ENCODE measurements at places on chromosomes 7 and 10. TPM values are rescaled to one million over a fixed set of nuclear protein-coding genes. Genes with fewer than 3 reads are reported as not detected.

DNA sequence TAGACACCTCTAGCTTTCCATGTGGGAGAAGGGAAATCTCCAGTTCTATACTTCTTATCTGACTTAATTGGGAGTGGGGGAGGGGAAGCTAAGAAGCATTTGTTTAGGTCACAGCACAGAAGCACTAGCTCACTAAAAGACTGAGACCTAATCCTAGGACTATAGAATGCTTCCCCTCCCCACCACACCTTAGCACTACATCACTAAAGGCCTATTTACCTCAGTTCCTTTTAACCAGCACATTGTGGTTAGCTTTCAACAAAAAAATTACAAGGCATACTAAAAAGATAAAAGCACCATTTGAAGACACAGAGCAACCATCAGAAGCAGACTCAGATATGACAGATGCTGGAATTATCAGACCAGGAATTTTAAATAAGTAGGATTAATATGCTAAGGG lies 53.8 kb upstream of the ADRA2A start:
- H3K36me3 ChIP-seq: peaks cover 4% of the 10 kb centered on the region
- H3K4me1 ChIP-seq: no peaks in the 10 kb centered on the region
- no peak overlapping the region for H3K4me3 ChIP-seq
- no peak for DNase-seq

- H3K4me1 ChIP-seq: peaks cover 4% of the 10 kb centered on the region
- no peak overlapping the region for H3K27ac ChIP-seq
- H3K4me3 ChIP-seq: no peak overlapping the region
These were observed 340.0 kb downstream of the ELMO1 start for GRCh38 chr7:37108615-37109014.

- no peaks in the 10 kb centered on the region for H3K4me1 ChIP-seq
- H3K4me3 ChIP-seq: no peak overlapping the region
- no peaks in the 10 kb centered on the region for H3K27me3 ChIP-seq
- no peaks in the 10 kb centered on the region for H3K36me3 ChIP-seq
- no peak overlapping the region for H3K27ac ChIP-seq
These were observed 95.4 kb upstream of the AFAP1L2 start for GRCh38 chr10:114499630-114500190.

DNA sequence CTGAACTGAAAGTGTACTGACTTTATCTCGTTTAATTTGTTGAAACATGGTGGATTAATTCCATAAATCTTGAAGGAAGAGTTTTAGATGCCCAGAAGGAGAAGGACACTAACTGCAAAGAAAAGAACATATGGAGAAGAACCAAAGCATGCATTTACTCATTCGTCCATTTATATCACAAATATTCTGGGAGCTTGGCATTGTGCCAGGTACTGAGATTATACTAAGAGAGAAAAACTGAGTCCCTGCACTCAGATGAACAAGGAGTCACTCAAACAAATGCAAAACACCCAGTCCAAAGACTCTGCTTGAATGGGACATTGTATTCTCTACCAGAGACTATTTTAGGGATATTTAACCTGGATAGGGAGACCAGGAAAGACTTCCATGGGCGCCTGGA lies 588.0 kb upstream of the MGMT start:
- no peaks in the 10 kb centered on the region for H3K36me3 ChIP-seq
- H3K4me3 ChIP-seq: no peak overlapping the region
- no peaks in the 10 kb centered on the region for H3K27me3 ChIP-seq
- H3K27ac ChIP-seq: no peak overlapping the region
- DNase-seq: no peak

CPN1 gene
- total RNA-seq: 0.09 TPM

CNPY1 gene
- total RNA-seq: 0.18 TPM

ZNF117 gene
- 11.5 TPM for total RNA-seq

MKX gene
- 14.7 TPM for total RNA-seq

KCNIP2 gene
- total RNA-seq: 2.0 TPM

All from muscle of leg (tissue), 16 donors.